ENCODE measurements at places on chromosomes 2 and 18.

GRCh38 chr2:221844212-221845020 lies 272.3 kb upstream of the EPHA4 start:
- DNase-seq = no peak

- DNase-seq = no peak
Observed at GRCh38 chr2:69305712-69306392, 81.2 kb downstream of the GFPT1 start.

DNA sequence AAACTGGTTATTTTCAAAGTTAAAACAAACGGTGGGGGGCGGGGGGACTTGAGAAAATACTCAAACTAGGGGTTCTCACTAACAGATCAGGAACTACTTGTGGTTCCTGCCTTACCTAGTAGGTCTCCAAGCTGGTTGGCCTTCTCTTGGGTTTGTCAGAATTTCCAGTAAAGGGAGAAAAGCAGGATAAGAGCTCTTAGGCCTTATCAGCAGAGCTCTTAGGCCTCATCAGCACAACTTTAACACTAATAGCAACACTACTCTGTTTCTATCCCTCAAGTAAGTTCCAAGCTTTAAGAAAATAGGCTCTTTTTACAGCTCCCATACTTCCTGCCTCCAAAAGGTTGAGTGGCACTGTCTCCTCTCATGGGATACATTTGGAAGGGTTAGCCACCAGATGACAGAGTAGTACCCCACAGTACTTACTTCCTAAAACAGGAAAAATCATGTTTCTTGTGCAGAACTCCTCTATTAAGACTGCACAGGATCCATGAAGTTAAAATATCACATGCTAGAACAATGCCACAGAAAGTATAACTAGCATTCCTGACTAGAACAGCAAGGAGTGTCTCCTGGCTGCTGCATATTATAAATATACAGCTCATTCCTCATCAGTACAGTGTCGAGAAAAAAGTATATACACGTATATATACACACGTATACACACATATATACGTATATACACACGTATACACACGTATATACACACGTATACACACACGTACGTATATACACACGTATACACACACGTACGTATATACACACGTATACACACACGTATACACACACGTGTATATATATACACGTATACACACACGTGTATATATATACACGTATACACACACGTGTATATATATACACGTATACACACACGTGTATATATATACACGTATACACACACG lies 6.1 kb downstream of the FBXO11 start:
- DNase-seq = no peak

DNA sequence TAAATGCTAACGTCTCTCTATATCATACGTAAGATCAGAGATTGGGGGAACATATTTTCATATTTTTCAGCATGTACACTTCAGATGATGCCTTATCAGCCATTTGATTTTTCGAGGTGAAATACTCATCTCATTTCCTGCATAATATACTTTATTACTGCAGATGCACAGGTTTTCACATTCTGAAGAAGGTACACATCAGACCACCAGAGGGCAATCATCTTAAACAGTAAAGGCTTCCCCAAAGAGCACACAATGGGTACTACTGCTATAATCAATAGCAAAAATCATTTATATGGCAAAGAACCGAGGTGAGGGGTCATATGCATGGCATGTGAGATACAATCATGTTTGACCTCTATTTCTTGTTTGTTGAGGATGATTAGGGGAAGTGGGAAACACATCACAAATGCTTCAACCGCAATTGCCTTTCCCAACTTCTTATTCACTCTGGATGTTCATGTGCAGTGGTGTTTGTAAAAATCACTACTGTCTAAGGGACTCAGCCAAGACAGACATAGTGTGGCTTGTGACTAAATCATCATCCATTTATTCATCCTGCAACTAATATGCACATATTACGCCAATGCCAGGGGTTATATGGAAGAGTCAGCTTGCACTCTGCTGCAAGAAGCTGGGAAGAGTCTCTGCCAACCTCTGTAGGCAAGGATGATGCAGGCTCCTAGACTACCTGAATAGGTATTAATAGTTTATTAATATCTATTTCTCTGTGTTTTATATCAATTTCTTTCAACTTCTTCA lies 118.7 kb downstream of the EPB41L3 start:
- DNase-seq = no peak

GRCh38 chr18:926946-927345 lies 22.3 kb downstream of the ADCYAP1 start:
- no peak for DNase-seq

GRCh38 chr2:124318913-124319312 lies 293.8 kb downstream of the CNTNAP5 start:
- DNase-seq = no peak

- DNase-seq = no peak
Observed at GRCh38 chr2:121005453-121005852, 269.8 kb downstream of the GLI2 start.

- no peak for DNase-seq
Observed at GRCh38 chr18:8361941-8362471, 247.2 kb upstream of the RAB12 start.

DNA sequence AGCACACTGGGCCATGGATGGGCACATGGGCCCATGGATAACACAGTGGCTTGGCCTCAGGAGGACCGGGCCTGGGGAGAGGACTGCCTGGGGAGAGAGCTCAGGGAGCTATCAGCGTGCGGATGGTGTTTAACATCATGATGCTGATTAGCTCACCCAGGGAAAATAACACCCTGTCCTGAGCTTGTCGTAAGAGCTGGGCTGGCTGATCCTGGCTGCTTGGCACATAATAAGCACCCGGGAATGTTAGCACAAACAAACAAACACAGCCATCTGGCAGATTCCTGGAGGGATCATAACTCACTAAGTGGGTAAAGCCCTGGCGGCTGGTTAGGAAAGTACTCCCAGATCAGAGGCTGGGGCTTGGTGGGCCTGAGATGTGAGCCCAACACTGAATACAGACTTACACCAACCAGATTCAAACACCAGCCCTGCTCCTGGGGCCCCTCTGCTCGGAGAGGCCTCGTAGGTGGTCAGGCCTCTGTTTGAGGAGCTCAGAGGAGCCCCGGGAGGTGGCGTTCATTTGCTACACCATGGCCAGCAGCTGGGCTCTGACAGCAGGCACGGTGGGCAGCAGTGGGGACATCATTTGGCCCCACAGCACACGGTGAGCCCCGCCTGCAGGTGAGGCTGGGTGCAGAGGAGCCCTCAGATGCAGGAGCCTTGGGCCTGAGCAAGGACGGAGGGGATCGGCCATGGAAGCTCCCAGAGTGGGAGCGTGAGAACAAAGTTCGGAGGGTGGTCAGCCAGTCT lies 193.4 kb upstream of the HDAC4 start:
- DNase-seq = no peak

DNA sequence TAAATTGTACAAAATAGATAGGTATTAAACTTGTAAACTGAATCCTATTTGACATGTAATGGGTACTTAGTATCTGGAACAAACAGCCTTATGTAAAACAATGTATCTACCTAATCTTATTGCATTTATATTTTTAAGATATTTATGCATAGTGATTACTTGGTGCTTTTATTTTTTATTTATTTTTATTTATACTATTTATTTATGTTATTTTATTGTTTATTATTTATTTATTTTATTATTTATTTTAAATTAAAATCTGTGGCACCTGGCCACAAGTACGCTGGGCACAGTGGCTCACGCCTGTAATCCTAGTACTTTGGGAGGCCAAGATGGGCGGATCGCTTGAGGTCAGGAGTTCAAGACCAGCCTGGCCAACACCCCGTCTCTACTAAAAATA lies 26.9 kb downstream of the MRO start:
- DNase-seq = no peak

GRCh38 chr2:175892046-175892445 lies 110.0 kb downstream of the LNPK start:
- no peak for DNase-seq

GRCh38 chr2:160838691-160839090 lies 321.5 kb upstream of the TANK start:
- no peak for DNase-seq

- no peak for DNase-seq
Observed at GRCh38 chr2:10426726-10427617, 21.2 kb downstream of the ODC1 start.

DNA sequence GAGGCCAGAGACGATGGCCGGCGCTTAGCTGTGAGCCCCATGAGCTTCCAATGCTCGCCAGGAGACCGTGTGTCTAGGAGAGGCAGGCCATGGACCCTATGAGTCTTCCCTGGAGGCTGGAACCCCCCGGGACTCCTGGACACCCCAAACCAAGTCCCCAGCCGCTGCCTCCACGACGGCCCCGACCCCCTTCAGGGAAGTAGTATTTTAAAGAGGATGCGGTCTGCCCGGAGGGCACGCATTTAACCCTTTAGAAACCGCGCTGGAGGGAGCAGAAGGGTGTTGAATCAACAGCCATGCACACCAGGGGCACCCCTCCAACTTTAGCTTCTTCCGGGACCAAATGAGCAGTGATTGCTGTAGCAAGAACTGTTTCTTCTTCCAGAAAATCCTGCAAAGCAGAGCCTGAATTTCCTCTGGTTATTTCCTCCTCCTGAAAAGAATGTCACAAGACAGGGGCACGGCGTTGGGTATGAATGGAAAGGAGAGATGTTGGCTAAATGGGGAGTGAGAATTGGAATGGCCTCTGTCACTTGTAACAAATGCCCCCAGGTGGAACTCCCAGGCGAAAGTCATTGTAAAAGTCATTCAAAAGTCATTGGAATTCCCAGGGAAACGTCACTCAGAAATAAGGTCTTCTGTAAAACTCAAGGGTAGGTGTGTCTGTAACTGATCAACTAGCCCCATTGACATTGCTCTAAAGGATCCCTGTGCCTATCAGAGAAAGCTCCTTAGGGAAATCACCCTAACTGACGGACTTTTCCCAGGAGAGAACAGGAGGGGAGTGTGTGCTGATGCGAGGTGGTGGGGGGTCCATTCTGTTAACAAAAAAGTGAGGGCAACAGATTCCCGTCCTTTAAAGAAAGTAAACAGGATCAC lies 5.8 kb upstream of the GBX2 start:
- DNase-seq = no peak

- no peak for DNase-seq
Observed at GRCh38 chr18:3440341-3440740, 9.6 kb upstream of the TGIF1 start.

GRCh38 chr18:22468554-22468891 lies 50.8 kb upstream of the CTAGE1 start:
- DNase-seq = no peak

DNA sequence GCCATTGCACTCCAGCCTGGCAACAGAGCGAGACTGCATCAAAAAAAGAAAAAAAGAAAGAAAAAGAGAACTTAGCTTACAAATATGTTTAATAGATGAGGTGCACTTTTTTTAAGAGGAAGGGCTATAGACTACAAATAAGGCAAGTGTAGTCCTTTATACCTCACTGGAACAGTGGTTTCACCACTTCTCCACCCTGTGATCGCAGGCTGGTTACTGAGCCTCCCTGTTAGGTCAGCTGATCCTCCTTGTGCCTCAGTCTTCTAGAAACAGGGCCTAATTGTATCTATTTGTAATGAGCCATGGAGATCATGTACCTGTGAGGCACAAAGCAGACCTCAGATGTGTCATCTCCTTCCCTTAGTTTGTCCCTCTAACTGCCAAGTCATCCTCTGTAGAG lies 4.5 kb downstream of the CXCR2 start:
- no peak for DNase-seq

DNA sequence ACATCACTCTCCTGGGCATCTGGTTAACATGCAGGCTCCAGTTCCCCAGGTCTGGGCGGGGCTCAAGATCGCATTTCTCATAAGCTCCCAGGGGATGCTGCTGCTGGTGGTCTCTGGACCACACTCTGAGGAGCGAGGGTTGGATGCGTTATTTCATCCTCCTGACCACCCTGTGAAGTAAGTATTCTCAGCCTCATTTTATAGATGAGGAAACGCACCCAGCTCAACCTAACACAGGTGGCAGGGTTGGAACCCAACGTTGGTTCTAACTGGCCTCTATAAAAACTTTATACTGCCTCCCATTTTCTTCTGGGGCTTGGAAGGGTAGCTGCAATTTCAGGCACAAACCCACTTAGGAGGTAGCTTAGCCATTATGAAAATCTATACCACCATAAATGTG lies 120.5 kb downstream of the FAM210A start:
- no peak for DNase-seq

- no peak for DNase-seq
Observed at GRCh38 chr2:71792926-71793761, 339.8 kb downstream of the DYSF start.
